ENCODE measurements at places on chromosomes 1 and 21.

DNA sequence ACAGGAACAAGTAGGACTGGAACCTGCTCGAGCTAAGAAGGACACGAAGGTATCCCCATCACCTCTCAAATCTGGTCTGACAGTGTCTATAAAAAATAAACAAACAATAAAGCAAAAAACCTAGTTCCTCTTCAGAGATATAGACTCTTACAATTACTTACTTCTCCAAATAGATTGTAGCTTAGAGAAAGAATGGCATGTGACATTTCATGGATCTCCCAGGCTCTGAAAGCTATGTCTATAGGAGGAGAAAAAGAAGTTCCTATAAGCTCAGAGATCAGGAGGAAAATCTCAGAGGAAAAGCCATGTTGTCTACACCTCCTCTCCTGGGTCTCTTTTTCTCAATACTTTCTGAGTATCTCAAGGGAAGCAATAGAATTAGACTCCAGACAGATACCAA, 12.3 kb upstream of the OR10J5 start:
- no peak for DNase-seq

- DNase-seq = no peak
These were observed 45.9 kb upstream of the SAMD13 start for GRCh38 chr1:84255582-84255981.

GRCh38 chr21:44314561-44314960, 14.7 kb downstream of the PFKL start:
- DNase-seq = no peak

GRCh38 chr1:155976913-155977689, 1.2 kb downstream of the ARHGEF2 start:
- DNase-seq = peak; percentile 42

DNA sequence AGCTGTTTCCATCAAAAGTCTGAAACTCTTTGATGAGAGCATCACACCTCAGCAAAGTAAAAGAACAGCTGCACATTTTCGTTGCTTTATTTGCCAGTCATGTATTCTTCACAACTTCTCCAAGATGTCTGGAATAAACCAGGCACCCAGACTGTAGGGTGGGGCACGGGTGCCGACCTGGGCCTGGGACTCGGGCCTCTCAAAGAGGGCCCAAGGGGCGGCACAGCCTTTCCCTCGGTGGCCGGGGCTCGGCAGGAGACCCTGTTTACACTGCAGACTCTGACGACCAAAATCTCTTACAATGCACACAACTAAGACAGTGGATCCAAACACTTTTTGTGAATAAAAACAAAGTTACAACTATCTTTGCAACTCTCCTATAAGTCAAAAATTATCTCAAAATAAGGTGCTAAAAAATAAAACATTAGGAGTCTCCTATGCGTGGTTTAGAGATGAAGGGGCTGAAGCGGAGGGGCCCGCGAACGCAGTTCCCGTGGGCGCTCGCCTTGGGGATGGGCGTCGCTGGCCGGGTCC, 696 bp downstream of the LSS start:
- DNase-seq = no peak

DNA sequence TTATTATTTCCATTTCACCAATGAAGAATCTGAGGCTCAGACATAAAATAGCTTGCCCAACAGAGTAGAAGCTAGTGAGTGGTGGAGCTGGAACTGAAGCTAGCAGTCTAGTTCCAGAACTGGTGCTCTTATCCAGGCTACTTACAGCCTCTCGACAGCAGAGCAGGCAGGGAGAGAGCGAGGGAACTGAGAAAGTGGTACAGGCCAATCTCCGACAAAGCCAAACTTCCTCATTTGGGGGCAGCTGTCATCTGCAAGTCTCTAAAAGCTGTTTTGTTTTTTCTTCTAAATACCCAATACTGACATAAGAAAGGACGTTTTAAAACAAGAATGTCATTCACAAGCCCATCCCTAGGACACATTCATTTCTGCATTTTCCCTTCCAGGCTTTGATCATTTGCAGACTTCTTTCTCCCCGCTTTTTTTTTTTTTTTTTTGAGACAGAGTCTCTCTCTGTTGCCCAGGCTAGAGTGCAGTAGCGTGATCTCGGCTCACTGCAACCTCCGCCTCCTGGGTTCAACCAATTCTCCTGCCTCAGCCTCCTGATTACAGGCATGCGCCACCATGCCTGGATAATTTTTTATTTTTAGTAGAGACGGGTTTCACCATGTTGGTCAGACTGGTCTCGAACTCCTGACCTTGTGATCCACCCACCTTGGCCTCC, 20.0 kb downstream of the YIPF1 start:
- DNase-seq = no peak

DNA sequence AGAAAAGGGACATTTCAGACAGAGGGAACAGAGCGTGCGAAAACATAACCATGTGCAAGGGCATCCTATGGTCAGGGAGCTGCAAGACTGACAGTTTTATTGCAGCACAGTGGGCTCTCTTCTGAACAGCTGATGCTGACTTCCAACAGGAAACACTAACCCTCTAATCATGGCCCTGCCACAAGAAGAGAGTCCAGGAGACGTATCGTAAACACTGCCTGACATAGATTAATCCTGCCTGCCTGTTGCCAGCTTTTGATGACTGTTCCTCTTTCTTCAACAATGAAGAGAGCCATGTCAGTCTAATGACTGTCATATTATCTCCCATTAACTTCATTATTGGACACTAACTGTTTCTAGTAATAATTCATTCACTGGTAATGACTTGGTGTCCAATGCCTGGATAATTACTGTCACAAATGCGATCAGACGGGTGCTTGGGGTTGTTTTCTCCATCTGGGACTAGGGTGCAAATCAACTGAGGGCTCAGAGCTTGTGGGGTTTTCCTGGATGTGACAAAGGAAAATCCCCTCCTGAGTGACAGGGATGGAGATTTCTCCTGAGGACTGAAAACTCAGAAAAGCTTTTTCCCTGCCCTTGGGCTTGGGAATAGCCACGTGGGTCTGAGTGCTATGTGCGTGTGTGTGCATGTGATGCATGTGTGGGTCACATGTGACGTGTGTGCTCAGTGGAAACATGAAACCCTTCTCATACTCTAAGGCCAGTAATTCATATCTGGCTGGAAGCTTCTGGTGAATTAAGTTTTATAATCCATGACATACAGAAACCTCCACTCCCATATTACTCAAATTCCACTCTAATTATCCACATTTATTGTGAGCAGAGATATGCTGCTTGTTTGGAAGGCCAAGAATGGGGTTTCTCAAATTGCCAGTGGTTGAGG, 144.0 kb upstream of the PLXNA2 start:
- DNase-seq = no peak

DNA sequence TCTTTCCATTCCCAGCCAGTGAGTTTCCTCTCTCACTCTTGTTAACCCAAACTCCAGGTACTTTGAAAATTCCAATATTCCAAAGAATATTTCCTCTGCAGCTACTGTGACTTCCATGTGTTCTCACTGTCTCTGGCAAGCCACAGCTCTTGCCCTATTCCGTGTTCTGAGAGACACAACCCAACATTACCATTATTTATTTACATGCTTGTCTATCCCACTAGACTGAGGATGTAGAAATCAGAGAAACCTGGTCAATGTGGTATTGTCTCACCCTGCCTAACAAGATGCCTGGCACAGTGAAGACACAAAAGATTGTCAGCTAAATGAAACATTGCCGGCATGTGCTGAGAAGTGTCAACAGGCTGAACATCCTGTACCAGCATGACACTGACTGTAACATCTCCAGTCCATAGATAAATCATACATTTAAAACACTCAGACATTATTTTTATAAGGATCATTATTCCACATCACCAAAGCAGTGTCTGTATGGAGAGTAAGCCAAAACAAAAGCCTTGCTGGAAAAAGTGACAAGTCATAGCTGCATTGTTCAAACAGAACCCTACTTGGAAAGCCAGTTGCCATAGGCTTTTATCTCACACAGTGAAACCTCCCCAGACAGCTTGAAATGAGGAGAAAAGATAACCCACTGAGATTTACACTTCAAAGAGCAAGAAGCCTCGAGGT, 72.3 kb downstream of the SIPA1L2 start:
- DNase-seq = no peak

DNA sequence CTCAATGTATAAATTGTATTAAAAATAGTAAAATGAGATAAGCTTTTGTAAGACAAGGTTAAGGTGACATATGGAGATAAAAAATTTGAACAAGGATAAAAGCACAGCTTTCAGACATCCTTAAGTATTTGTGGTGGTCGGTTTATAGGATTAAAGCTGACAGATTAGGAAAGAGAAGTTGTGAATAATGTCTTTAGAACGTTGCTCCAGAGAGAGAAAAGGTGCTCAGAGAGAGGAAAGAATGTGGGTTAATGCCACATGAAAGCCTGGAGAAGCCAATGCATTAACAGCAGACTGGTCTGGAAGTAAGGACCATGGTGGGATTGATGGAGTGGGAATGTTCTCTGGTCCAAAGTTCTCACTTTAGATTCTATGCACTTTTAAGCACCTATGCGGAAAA, 44.8 kb downstream of the ATP6V1G3 start:
- DNase-seq = no peak

GRCh38 chr21:45838634-45839033, 142.9 kb upstream of the COL6A1 start:
- DNase-seq = no peak

- DNase-seq = no peak
These were observed 24.1 kb upstream of the SLC2A5 start for GRCh38 chr1:9093581-9093980.

DNA sequence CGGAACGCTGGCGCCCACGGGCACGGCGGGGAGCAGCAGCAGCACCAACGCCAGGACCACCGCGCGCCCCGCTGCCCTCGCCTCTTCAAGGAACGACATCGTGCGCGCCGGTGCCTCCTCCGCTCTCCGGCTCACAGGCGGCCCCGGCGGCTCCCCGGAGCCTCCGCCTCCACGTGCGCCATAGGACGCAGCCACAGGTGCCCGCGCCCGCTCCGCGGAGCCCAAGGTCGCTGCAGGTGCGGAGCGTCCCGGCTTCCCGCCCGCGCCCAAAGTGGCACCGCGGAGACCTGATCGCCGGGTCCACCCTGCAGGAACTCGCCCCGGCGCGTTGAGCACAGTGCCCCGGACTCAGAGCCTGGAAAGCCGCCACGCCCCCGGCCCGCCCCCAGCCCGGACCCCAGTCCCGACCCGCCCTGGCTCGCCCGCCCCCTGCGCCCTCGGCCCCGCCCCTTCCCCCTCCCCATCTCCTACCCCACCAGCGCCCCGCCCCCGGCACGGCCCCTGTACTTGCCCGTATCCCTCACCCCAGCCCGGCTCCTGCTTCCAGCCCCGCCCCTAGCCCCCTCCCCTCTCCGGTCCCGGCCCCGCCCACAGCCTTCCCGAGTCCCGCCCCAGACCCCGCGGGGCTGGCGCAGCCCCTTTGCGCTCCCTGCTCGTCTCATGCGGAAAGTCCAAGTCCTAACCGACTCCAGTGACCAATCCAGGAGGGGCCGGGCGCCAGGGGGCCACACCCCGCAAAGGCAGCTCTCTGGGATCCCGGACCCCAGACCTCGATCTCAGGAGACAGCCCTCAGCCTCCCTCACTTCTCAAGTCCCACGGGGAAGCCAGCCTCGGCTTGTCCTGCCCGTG, at the start of gene MEGF6:
MEGF6 (minus strand) TSS at position 339 of the 850 bp plus-strand sequence; CDS start at position 99, 240 bp downstream.
- DNase-seq = peak; percentile 60

DNA sequence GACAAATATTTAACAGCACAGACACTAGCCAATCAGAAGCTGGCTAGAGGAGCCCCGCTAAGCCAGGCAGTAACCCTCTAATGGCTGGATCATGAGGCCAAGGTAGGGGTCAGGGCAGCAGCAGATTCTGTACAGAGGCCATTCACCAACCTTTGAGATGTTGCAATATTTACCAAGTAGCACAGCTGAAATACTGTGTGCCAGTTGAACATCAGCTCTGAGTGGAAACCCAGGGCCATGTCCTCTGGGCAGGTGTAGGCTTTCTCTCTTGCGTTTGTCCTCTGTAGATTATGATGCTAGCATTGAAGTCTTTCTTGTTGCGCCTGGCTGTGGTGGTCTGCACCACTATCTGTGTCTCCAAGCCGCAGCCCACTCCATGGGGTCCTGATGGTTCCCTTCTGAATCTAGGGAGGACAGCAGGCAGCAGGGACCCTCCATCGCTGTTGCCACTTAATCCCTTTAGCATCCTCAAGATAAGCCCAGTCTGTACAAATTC, 2.5 kb upstream of the COG2 start:
- no peak for DNase-seq

- DNase-seq = no peak
These were observed 4.5 kb downstream of the CDKN2C start for GRCh38 chr1:50974618-50974935.

GRCh38 chr1:14946684-14947238, 206.8 kb upstream of the TMEM51 start:
- no peak for DNase-seq

All from activated CD4-positive, alpha-beta T cell treated with anti-CD3 and anti-CD28 coated beads for 48 hours (primary cell).